Stimulated activated CD8-positive, alpha-beta memory T cell treated with anti-CD3 and anti-CD28 coated beads, Interleukin-4, amount 100 ng/mL, for 48 hours (primary cell): ENCODE measurements at places on chromosomes 1 and 21.

DNA sequence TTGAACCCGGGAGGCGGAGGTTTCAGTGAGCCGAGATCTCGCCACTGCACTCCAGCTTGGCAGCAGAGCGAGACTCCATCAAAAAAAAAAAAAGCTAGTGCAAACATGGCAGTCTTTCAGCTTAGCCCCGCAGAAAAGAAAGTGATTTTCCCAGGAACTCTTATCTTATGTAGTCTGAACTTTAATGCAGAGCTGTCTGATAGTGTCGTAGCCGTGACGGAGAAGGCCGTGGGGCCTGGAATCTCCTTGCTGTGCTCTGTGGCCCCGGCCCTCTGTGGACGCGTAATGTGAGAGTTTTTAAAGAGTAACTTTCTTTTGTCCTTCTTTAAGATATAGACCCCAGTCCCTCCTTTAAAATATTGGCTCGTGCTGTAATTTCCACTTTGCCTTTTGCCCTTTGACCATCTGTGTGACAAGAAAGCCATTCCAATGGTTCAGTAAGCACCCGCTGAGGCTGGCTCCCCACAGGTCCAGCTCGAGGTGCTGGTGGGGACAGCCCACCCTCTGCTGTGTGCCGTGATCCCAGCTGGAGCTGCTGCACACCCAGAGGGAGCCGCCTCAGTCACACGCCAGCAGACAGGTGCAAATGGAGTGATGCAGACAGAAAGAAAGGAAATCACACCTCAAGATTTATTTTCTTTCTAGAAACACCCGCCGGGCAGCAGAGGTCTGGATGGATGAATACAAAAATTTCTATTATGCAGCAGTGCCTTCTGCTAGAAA, 164.0 kb downstream of the PGBD5 start:
- DNase-seq: no peak

DNA sequence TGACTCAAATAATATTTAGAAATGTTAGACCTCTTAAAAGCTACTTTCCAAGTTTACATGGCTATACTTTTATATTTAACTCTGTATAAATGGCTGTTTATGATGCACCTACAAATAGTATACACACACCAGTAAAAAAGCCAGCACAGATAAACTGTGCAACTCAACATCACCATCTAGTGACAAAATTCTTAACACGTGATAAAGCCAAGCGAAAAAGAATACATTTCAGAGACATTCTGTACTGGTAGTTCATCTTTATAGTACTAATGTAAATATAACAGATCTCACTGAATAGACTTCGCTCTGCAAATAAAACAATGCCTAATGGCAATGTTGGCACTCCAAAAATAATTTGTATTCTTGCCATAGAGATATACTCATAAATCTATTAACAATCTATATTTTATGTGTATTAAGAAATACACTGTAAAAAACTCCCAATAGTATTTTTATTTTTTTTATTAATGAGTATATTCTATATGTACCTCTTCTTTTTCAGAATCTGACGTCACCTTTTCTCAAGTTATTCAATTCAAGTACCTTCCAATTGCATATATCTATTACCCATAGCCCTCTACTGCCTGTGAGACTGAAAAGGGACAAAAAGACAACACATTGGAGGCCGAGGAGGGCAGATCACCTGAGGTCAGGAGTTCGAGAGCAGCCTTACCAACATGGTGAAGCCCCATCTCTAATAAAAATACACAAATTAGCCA, 100.2 kb downstream of the DPYD start:
- DNase-seq: no peak

GRCh38 chr1:24704411-24705259, 40.6 kb upstream of the CLIC4 start:
- no peak for DNase-seq

DNA sequence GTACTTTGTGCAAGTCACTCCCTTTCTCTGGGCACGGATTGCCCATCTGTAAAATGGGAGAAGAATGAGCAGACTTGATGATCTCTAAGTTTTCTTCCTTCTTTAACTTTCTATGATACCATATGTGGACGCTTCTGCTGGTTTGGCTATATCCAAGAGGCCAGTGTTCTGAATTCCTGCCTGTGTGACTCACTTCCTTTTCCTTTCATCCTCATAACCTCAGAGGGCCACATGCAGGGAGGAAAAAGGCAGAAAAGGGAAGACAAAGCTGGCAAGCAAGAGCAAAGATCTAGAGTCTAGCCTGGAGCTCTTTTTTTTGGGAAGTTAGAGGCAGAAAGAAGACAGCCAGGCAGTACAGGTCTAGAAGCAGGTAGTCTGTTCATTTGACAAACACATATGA, 151.2 kb downstream of the OMA1 start:
- no peak for DNase-seq

- DNase-seq: no peak
Observed at GRCh38 chr1:244713332-244713731, 60.4 kb downstream of the DESI2 start.

- peak; percentile 96 for DNase-seq
Observed at GRCh38 chr1:40668769-40669525, 3.5 kb upstream of the RIMS3 start.

- DNase-seq: no peak
Observed at GRCh38 chr1:90616395-90616794, 100.7 kb downstream of the BARHL2 start.

DNA sequence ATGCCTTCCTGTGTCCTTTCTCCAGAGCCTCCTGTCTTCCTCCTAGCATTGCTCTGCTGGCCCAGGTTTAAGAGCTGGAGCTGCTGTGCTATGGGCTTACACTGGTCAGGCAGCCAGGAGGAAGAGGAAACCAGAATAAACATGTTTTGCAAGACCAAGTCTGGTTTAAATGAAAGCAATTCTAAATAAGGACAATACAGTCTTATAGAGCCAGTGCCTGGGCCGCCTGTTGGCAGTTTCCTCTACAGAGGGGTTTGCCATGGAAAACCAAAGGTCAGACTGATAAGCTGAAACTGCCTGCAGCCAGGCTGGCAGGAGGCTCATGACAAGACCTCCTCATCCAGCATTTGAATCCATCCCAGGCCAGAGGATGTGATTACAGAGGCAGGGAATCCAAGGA, 92.9 kb upstream of the FGGY start:
- no peak for DNase-seq

GRCh38 chr1:155990005-155990739, 11.8 kb upstream of the ARHGEF2 start:
- DNase-seq: no peak

GRCh38 chr1:40014812-40015594, 25.5 kb upstream of the CAP1 start:
- DNase-seq: peak; percentile 46

- peak; percentile 57 for DNase-seq
Observed at GRCh38 chr1:84301004-84301784, at the start of gene SAMD13. SAMD13 (plus strand) TSS chr1:84301708; CDS start chr1:84303235, 1,527 bp downstream.

DNA sequence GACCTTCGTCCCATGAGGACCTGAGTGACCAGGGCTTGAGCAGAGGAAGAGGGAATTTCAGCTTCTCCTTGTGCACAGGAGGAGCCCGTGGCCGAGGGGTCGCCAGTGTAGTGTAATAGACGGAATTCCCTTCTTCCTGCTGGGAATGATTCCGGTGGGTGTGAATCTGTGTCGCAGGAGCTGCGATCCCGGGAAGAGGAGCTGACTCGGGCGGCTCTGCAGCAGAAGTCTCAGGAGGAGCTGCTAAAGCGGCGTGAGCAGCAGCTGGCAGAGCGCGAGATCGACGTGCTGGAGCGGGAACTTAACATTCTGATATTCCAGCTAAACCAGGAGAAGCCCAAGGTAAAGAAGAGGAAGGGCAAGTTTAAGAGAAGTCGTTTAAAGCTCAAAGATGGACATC, 34.4 kb downstream of the MAP3K21 start:
- no peak for DNase-seq

GRCh38 chr1:201694608-201695335, 134.2 kb upstream of the IPO9 start:
- DNase-seq: no peak

DNA sequence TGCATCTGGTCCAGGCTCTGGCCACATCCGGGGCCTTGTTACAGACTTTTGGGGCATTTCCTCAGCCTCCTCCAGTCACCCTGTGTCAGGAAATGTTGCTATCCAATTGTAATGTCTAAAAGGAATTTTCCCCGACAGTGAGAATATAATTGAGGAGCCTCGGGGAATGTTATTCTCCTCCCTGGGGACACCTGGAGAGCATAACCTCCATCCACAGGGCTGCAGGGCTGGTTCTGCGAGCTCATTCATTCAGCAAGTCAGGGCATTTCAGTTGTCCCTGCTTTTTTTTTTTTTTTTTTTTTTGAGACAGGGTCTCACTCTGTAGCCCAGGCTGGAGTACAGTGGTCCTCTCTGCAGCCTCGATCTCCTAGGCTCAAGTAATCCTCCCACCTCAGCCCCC, 72.6 kb downstream of the MDM4 start:
- DNase-seq: no peak

DNA sequence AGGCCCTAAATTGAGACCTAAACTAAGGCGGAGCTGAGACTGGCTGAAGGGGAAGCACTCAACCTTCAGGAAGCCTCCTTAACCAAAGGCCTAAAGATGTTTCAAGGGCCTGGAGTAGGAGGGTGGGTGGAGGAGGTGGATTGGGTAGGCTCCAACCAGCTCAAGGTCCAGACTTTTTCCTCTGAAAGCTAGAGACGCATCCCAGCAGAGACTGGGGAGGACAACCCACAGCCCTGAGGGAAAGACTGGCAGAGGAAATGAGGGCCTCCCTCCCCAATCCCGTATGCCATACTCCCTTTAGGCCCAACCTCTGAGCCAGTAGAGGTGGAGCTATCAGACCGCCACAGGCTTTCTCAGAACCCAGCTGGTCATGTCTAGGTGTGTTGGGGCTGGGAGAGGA, 1.1 kb downstream of the ECM1 start:
- DNase-seq: no peak

DNA sequence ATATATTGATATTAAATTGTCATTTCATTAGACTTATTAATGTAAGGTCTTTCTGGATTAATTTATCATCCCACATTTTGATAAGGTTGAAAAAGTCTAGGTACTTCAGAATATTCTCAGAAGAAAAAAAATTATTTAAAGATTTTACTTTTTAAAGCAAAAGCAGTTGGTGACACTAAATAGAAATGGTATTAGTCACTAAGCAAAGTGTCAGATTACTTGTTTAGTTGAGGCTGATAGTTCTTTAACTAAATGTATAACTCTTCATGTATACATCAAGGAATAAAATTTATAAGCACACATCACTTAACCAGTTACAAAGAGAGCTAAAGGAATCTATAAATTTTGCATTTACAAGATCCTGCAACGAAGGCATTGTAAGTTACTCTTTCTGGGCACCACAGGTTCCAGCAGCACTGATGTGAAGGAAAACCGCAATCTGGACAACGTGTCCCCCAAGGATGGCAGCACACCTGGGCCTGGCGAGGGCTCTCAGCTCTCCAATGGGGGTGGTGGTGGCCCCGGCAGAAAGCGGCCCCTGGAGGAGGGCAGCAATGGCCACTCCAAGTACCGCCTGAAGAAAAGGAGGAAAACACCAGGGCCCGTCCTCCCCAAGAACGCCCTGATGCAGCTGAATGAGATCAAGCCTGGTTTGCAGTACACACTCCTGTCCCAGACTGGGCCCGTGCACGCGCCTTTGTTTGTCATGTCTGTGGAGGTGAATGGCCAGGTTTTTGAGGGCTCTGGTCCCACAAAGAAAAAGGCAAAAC, 101.1 kb downstream of the ADARB1 start:
- DNase-seq: no peak

DNA sequence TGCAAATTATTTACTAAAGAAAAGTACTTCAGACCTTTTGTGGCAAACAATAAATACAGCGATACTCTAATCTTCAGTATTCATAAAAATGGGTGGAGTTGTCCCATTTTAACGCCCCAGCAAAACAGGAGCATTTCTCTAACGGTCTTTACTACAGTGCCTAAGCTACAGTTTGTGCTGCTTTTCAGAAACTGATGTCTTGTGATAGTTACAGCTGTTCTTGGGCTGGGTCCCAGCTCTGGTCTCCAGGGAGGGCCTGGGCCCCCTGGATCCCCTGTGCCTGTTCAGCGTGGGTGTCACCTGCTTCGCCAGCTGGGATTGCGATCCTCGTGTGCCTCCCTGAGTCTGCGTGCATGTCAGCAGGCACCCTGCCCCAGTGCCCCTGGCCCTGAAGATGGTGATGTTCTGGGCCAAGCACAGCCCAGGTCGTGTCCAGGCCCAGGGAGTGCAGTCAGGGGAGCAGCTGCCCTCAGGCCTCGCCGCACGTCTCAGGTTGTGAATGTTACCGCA, 64.0 kb upstream of the DIP2A start:
- DNase-seq: no peak

DNA sequence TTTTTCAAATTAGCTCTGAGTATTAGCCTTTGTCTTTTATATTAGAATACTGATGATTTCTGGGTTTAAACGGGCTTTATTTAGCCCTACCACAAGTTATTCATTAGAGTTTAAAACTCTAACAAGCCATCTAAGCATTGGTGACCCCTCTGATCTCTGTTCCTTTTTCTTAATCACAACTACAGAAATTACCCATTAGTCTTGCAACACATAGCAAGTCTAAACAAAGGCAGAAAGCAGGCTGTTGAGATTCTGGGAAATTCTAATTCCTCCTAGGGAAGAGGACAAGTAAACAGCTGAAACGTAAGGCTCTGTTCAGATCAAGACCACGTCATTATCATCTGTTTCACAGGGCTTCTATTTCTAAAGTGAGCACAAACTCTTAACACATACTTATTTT, 491.2 kb upstream of the ZRANB2 start:
- no peak for DNase-seq

DNA sequence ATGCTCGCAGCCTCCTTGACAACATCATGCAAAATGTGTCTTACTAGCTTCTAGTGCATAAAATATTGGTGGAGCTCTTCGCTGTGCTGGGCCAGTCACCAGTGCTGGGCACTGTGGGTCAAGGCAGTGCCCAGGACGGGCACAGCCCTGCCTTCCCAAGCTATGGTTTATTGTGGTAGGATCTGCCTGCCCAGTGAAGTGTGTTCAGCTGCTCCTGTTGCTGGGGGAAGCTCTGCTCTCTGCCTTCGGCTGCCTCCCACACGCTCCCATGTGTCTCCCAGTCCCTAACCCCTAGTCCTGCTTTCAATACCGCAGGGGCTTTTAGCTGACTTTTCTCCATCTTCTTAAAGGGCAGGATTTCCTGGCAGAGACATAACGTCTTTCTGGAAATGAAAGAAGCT, 15.7 kb downstream of the EPHX1 start:
- no peak for DNase-seq

- no peak for DNase-seq
Observed at GRCh38 chr1:118650107-118650807, 337.9 kb downstream of the TBX15 start.

DNA sequence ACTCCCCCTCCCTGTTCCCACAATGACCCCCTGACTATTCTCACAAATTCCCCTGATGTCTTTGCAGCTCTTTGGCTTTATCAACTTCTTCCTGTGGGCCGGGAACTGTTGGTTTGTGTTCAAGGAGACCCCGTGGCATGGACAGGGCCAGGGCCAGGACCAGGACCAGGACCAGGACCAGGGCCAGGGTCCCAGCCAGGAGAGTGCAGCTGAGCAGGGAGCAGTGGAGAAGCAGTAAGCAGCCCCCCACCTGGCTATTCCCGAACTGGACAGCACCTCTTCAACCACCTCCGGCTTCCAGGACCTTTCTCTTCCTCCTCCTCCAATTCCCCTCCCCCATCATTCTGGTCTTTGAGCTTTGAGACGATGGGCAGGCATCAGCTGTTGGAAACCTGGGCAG, 4.4 kb upstream of the ATXN7L2 start:
- no peak for DNase-seq
